HEK293T (cell line): ENCODE measurements at places on chromosomes 6 and 20.

- no peak for DNase-seq
These were observed 703.1 kb downstream of the RFPL4B start for GRCh38 chr6:113050010-113050858.

GRCh38 chr6:29107758-29108157, at the start of gene OR2J3:
OR2J3 (plus strand) TSS chr6:29108058; CDS start chr6:29111891, 3,833 bp downstream.
- no peak for DNase-seq

DNA sequence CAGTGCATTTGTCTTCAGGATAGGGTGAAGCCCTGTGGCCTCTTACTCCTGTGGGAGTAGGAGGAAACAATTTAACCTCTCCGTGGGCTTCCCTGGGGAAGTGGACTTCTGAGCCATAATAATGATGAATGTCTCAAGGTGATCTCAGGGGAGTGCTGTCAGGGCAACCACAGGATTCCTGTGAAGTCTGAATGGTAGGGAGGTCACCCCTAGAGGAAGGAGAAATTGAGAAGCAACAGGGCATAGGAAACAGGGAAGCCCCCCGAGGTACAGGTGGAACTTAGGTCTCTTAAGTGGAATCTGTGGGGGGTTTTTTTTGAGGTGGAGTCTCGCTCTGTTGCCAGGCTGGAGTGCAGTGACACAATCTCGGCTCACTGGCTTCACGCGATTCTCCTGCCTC, 26.9 kb downstream of the STK35 start:
- no peak for DNase-seq

- DNase-seq: no peak
These were observed 120.1 kb downstream of the JPH2 start for GRCh38 chr20:44066645-44067606.

- DNase-seq: no peak
These were observed 93.7 kb downstream of the MTHFD1L start for GRCh38 chr6:150959166-150959565.

GRCh38 chr6:152100183-152100618, 292.7 kb downstream of the ESR1 start:
- DNase-seq: no peak
